ENCODE measurements at places on chromosomes 3 and 15.

DNA sequence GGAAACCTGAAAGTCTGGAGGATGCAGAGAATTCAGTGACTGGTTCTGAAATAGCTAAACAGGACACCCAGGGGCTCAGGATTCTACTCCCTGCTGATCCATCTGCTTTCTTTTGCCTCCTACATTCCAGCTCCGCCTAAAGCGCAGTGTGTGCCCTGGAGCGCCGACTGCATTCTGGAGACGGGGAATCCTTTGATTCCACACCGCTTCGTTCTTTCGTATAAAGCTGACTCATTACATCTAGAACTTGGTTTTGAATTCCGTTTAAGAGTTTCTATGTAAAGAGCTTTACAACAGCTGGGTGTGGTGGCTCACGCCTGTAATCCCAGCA is 61.8 kb downstream of the SENP2 start:
- DNase-seq = no peak

GRCh38 chr3:147413686-147414389 is 4.7 kb downstream of the ZIC1 start:
- no peak for DNase-seq

GRCh38 chr3:60630953-60631352 is 620.3 kb downstream of the FHIT start:
- DNase-seq = no peak

GRCh38 chr3:112593258-112593657 is 31.4 kb downstream of the SLC35A5 start:
- DNase-seq = no peak

DNA sequence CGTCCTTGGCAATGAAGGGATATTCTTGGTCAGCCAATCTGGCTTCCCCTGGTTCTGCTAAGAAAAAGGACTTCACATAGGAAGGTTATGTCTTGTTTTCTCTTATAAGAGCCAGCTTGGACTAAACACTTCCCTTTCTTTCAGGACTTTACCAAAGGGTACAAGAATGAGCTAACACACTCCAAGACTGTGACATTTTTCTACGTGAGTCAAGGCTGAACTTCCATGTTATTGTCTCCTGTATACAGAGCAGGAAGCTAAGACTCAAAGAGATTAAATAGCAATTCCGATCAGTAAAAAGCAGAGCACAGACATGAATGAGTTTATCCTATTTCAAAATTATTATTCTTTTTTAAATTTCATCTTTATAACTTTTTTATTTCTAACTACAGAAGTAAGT is 63.3 kb upstream of the STT3B start:
- no peak for DNase-seq

DNA sequence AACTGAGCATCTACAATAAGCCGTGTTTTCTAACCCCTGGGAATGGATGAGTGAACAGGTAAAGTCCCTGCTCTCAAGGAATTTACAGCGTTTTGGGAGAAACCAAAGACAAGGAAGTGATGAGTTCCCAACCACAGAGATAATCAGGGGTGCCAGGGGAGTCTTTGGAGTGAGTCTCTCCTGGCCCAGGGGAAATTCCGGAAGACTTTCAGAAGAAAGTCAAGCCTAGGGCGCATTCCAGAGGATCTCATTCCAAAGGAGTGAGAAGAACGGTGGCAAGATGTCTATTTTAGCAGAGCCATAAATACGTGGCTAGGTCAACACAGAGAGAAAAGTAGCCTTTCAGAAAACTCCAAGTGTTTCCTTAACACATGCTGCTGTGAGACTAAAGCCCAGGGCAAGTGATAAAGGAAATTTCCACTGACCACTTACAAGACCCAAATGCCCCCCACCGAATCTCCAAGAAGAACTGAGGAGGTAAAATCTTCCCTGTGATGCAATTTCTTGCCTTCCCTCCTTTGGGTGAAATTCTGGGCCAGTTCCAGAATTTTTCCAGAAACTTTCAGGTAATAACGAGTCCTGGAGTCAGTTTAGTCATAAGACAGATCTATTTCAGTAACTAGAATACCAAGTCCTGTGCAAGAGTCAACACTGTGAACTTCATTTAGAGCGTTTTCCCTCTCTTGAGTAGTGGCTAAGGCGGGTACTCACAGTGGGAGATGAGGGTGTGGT is 437.4 kb downstream of the NR2F2 start:
- no peak for DNase-seq

- no peak for DNase-seq
These were observed 15.5 kb upstream of the HOMER2 start for GRCh38 chr15:82968066-82968465.

DNA sequence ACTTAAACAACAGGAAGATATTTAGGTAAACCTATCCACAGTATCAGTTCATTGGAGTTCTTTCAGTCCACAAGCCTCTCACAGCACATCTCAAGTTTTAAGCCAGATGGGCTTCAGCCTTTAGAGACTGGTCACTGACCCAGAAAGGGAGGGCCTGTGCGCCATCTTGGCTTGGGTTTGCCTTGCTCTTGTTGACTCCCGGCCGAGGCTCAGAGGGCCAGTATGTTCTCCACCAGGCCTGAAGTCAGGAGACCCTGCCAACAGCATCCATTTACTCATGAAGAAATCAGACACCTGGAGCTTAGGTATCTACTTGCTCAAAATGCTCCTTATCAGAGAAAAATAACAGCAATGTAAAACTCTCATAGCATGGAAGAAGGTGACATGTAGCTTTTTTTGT is 6.2 kb downstream of the RGMA start:
- no peak for DNase-seq

GRCh38 chr15:60400944-60401343 is 3.2 kb upstream of the ANXA2 start:
- DNase-seq = no peak

DNA sequence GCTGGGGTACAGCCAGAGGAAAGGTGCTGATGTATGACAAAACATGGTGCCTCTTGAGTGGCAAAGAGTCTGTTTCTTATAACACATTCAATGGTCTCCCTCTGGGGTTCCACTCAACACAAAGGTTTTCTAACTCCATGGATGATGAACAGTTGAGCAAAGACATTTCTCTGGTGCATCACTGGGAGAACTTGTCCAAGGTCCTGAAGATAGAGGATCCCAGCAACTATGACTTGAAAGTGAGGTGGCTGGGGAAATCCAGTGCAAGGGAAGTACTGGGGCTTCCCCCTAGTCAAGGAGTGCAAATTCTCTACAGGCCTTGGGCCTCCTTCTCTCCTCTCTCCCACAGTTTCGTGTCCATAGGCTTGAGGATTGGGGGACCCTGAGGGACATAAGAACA is 431.1 kb downstream of the WDR72 start:
- DNase-seq = no peak

- DNase-seq = no peak
These were observed 302.1 kb downstream of the NSUN3 start for GRCh38 chr3:94365006-94365405.

GRCh38 chr3:473033-473800 is 276.7 kb downstream of the CHL1 start:
- DNase-seq = no peak

GRCh38 chr3:123986427-123986826 is 5.5 kb downstream of the ROPN1 start:
- peak; percentile 72 for DNase-seq

GRCh38 chr15:22253676-22254408 is 173.5 kb downstream of the OR4M2 start:
- peak; percentile 48 for DNase-seq

DNA sequence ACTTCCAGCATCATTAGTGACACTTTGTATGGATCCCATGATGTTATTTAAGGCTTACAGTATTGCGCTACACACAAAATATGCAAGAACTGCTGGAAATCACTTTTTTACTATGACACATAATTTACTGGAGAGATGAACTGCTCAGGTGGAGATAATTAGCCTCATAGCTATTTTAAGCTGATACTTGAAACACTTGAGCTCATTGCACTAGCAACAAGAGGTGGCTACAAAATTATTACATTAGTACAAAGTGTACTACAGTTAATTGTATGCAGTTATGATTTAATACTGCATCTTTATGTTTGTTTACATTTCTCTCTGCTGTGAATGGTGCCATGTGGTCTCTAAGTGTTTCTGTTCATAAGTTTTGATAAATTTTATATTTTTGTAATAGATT is 6.5 kb upstream of the LZTFL1 start:
- DNase-seq = no peak

DNA sequence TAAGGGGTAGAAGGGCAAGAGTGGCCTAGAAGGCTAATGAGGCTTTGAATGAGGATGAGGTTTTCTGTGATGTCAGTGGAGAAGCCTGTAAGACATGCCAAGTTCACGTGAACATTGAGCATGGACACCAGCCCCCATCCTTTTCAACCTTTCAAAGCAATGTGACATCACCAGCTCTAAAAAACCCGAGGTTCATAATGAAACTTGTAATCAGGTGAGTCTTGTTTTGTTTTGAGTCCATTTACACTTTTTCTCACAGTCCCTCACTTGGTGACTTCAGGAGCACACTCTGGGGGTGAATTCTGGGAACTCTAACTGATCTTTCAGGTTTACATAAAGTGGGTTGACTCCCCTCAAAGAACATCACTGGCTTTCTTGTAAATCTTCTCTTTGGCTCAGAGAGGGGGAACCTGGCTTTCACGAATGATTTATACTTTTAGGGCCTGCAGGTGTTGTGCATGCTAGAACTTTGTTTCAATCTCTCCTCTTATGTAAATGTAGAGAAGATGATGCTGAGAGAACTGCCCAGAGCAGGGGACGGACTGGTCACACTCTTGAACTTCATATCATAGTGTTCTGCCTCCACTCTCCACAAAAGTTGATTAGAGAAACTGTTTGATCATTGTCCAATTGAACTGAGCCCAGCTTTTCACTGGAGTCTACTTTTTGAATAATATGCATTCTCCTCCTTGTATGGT is 224.7 kb upstream of the SATB1 start:
- DNase-seq = no peak

All from posterior vena cava (tissue), 2 donors.